Fibroblast of pulmonary artery (primary cell): ENCODE measurements at places on chromosomes 11 and 22.

DNA sequence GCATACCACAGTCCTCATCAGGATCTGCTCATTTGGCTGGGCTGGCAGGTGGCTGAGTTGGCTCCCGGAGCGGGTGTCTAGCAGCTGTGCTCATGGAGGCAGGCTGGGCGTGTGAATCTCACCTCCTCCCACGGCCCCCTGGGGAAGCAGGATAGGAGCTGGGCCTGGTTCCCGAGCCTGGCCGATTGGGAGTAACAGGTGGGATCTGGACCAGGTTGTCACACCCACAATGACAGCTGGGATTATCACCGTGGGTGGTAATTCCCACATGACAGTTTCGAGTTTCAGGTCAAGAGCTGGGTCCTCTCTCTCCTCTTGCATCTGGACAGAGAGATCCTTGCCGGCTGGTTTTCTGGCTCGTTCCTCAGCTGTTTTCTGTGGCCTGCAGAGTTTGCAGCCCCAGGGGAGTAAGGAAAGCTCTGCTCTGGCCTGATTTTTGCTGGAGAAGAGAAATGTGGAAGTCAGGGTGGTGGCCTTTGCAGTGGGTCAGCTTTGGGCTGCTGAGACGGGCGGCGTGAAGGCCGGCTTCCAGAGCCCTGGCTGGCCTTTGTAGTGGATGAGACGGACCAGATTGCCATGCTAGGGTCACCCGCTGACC, 57.0 kb downstream of the BCR start:
- DNase-seq, result peak; percentile 41

DNA sequence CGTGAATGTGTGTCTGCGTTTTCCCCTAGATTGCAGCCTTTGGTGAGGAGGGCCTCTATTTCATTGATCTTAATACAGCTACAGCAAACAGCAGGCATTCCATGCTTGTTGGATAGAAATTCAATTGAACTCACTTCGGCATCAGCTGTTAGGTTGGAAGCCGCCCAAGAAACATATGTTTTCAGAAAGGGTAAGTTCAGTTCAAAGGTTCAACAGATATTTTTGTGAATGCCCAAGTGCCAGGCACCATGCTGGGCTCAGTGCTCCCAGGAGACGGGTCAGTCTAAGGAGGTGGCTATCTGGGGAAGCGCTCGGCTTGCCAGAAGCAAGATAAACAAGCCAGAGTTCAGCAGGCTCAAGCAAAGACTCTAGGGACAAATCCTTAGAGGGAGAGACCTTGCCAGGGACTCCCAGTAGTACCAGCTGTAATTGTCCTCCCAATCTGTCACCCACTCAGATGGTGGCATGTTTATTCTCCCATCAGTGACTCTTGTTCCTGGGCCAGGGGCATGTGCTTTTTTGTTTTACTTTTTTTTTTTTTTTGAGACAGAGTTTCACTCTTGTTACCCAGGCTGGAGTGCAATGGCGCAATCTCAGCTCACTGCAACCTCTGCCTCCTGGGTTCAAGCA, 64.5 kb upstream of the LARGE1 start:
- no peak for DNase-seq

GRCh38 chr11:44658506-44658850, 68.3 kb upstream of the TSPAN18 start:
- DNase-seq, result peak; percentile 35

DNA sequence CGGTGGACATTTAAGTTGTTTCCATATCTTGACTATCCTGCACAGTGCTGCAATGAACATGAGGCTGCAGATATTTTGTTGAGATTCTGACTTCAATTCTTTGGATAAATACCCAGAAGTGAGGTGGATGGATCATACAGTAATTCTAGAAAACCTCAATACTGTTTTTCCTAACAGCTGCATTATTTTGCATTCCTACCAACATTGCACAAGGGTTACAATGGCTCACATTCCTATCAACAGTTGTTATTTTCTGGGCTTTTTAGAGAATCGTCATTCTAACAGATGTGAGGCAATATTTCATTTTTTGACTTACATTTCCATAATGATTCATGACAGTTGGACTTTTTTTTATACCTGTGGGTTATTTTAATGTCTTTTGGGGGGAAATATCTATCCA, 716.9 kb upstream of the ANO3 start:
- no peak for DNase-seq

- DNase-seq, result no peak
These were observed 23.9 kb downstream of the ELFN2 start for GRCh38 chr22:37403267-37403960.

DNA sequence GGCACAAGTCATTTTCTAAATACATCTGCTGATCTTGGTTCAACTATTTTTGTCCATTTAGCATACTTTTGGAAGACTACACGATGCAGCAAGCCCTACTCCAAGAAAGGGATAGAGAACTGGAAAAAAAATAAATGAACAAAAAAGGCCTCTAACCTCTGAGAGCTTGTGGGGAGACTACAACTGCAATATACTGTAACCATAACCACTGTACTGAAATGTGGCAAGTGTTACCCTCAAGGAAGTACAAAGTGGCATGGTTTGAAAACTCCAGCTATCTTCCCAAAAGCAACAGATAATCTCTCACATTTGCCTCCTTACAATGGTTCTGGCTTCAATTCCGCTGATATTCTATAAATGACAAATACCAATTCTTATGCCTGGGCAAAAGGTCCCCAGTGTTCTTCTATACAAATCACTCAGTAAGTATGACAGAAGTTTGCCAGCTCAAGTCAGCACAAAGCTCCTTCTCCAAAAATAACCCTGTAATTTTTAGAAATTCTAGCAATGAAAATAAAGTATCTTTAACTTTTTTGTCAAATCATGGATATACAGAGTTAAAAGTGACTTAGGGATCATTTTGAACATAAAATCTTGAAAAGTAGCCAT, 22.9 kb downstream of the AMBRA1 start:
- no peak for DNase-seq

GRCh38 chr11:128476729-128477128, 110.6 kb downstream of the ETS1 start:
- DNase-seq, result peak; percentile 83

- no peak for DNase-seq
These were observed 596.2 kb downstream of the BUD13 start for GRCh38 chr11:116176484-116177005.

DNA sequence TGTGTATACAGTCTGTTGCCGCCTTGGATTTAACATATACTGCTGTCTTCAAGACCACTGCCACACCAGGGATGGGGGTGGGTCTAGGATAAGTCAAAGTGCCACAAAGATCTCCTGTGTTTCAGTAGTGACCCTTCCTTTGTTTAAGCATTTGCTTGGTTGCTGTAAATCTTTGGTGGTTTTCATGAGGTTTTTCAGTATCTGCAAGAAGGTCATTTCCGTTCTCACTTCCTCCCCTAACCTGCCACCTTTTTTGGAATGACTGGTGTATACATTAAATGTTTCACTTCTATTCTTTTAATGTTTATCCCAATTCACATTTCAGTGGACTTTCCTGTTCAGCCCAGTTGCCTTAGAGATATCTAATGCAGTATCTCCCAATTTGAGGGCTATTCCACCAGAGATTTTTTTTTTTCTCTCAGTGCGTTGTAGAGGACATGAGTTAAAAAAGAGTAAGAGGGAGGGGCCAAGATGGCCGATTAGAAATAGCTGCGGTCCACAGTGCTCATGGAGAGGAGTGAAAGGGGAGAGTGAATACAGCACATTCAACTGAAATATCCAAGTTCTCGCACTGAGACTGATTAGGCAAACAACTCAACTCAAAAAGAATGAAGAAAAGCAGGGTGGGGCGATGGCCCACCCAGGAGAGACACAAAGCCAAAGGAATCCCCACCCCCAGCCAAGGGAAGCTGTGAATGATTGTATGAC, 43.2 kb downstream of the USP47 start:
- DNase-seq, result no peak

GRCh38 chr11:77784572-77784971, 36.0 kb downstream of the RSF1 start:
- no peak for DNase-seq

- DNase-seq, result no peak
These were observed 402.3 kb downstream of the TBC1D22A start for GRCh38 chr22:47164514-47165337.

GRCh38 chr11:96218901-96219300, 124.1 kb downstream of the MAML2 start:
- DNase-seq, result no peak

DNA sequence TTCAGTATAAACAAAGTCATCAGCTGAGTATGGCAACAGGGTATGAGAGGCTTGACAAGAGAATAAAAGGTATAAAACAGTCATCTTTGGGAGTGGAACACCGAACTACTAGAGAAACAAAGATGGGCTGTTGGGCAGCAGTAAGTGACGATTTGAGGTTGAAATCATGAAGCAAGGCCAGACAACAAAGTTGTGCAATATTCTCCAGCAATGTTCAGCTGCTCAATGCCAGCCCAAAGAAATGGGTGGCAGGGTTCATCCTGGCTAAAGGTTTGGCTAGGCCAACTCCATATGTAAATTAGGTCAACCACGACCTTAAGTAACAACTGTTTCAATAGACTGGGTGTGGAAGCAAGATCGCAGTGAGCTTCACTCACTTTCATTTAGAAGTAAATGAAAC, 6.2 kb downstream of the APIP start:
- DNase-seq, result no peak

GRCh38 chr22:49929211-49929979, 11.0 kb downstream of the CRELD2 start:
- peak; percentile 35 for DNase-seq

GRCh38 chr22:27397036-27397953, 404.3 kb downstream of the MN1 start:
- peak; percentile 65 for DNase-seq

DNA sequence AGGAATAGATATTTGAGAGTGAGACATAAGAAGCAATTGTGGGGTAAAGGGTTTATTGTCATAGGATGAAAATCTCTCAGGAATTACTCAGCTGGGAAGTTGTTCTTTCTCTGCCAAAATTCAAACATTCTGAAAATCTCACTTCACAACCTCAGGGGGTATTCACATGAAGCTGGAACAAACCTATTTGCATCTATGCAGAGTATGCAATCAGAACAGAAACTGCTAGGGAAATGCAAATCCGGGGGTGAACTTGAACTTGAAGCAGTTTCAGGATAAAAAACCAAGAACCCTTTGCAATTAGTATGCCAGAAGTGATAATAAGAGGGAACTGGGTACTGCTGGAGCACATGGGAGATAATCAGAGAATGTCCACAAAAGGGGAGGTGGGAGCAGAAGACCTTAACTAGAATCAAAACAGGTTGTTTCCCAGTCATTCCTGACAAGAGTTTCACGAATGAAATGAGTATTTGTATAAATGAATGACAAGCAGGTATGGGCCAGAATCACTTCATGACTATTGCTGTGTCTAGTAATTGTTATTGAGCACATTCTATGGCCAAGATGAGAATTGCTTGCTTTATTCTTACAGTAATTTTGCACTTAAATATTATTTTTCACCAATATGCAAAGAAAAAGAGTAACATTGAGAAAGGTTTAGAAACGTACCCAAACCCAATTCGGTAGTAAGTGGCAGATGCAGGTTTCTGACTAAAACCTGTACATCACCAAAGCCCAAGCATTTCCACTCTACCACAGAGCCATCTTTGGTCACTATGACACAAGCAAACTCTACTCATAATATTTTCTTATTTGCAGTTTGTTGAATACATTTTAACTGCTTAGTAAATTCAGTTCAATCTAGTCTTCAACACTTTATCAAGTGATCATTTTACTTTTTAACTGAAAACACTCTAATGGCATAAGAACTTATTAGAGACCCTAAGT, 61.8 kb upstream of the UBASH3B start:
- no peak for DNase-seq

DNA sequence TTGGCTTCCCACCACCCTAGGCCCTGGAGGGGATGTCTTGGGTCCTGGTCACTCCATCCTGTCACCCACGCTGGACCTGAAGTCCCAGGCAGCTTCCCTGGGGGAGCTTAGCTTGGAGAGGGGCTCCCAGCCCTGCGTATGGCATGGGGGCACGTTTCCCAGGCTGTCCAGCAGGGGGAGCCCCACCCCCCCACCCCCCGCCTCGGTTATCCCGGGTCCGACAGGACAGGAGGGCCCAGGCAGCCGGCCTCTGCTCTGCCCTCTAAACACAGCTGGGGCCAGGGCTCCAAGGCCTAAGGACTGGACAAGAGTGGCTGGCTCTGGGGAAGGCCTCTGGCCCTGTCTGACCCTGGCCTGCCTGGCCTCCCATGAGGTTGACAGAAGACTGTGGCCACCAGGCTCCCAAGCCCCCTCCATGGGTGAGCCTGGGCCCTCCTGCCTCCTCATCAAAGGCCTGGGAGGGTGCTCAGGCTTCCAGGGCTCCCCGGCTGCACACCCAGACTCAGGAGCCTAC, 104.8 kb downstream of the NECTIN1 start:
- DNase-seq, result no peak

DNA sequence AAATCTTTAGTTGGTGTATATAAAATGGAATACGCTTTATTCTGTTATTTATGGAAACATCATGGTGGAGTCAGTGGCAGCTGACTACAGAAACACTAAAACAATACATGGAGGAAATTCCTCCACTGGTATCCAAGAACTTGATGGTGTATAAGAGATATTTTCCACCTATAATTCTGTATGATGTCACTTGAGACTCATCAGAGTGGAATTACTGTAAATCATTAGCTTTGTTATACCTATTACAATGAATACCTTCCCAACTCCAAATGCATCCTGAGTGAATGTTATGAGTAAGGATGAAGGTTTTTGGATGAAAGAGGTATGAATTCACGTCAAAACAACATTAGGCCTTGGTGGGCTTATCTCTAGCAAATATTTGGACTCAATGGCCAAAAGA, 258.5 kb upstream of the SORL1-AS1 start:
- no peak for DNase-seq

GRCh38 chr11:27717377-27717776, 17.1 kb upstream of the BDNF start:
- peak; percentile 31 for DNase-seq

DNA sequence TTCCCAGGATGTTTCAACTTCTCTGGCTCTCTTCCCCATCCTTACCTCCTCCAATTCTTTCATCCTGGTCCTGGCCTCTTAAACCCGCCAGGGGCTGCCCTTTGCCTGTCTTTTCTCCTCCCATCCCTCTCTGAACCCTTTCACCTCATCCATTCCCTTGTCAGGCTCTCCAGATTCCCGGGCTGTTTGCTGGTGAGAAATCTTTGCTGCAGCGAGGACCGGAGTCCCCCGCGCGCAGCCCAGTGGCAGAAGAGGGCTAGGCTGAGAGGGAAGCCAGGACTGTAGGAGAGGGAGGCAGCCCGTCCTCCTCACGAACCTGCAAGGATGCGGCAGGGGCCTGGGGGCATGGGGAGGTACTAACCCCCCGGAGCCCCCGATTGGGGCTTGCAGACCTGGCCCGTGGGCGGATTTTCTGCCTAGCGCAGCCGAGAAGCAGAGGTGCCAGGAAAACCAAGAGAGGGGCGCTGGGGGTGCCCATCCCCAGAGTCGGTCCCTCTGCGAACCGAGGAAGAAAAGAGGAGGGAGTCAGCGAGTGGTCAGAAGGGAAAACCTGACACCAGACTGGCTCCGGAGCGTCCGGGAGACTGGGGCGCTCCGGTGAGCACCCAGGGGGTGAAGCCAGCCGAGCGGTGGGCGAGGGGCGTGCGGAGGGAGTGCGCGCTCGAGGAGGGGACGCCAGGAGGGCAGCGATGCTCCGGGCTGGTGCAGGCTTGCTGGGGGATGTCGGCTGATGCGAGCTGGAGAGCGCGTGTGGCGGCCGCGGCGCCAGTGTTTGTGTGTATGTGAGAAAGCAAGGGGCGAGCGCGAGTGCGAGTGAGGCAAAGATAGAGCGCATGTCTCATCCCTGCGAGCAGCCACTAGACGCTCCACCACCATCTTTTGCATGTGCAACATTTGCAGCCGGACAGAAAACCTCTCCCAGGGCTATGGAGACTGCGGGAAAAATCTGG, at the start of gene GRIA4:
GRIA4 (plus strand) TSS at position 242 of the 950 bp plus-strand sequence. CDS start 925 bp downstream, outside the sequence.
- peak; percentile 46 for DNase-seq

GRCh38 chr11:24509114-24509513, 12.3 kb downstream of the LUZP2 start:
- peak; percentile 46 for DNase-seq
